ENCODE measurements at places on chromosomes 3 and 15. TPM values are rescaled to one million over a fixed set of nuclear protein-coding genes. Genes with fewer than 3 reads are reported as not detected.

DNA sequence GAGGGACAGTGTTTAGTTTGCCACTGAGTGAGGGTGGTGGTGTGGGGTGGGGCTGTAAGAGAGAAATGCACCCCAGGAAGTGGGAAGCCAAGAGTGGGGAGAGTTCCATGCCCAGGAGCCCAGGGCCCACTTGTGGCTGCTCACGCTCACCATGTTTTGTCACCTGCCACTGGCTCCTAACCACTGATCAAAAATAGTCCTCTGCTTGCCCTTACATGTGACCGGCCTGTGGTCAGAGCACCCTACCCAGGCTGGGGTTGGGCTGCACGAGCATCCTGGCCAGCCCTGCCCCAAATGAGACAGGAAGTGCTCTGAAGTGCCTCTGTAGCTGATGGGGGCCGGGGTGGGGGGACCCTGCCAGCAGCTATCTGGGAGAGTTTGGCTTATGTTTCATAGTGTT, 216.3 kb downstream of the RPLP1 start:
- no peak for DNase-seq

- no peak for DNase-seq
These were observed 282.1 kb downstream of the RYR3 start for GRCh38 chr15:33592864-33593263.

DNA sequence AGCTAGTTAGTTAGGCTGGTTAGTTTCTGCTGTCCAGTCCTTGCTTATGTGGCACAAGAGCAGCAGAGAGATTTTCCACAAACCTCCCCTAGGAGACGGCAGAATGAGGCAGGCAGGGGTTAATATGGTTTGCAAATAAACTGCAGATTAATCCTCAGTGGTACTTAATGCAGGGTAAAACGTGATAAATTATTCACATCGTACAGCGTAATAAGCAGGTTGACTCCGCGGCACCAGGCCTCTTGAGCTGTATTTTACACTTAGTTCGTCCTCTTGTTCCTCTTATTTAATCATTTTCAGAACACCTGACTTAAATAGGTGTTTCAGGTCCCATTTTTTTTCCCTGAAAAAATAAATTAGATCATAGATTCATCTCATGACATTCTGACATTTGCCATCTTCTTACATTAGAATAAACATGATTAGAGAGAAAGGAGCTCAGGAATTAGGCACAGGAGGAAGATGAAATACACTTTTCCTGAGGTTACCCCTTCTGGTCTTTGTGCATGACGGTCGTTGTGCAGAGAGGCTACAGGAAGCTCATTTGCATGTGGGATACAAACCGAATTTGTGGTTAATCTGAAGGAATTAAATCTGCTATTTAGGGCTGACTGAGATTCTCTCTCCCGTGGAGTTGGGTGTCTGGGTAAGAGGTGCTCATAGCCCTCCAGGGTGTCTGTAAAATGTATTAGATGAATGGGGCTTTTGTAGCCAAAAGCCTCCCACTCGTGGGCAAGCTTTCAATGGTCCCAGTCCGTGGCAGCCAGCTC, 27.1 kb upstream of the VPS8 start:
- no peak for DNase-seq

The ZWILCH gene
- total RNA-seq = 13.7 TPM

- no peak for DNase-seq
These were observed 219.1 kb upstream of the FEZF2 start for GRCh38 chr3:62592408-62592807.

GRCh38 chr3:111691293-111691909, 96.3 kb upstream of the ZBED2 start:
- DNase-seq = no peak

The DNAJC13 gene
- 39.8 TPM for total RNA-seq

The MCTP2 gene
- 54.2 TPM for total RNA-seq

DNA sequence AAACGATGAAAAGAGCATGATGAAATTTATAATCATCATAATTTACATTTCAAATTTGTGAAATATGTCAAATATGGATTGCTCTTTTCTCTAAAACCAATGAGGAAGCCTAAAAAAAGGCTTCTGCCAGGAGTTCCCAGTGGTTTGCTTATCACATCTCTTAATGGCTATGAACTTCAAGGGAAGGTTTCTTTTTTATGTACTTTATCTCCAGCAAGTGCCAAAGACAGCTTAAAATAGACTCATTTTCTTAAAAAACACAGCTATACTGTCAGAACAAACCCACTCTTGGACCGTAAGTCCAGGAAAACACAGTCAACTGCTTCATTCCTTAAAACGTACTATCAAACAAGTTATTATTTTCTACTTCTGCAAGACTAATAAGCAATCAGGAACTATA, 80.2 kb downstream of the DLG1 start:
- DNase-seq = no peak

DNA sequence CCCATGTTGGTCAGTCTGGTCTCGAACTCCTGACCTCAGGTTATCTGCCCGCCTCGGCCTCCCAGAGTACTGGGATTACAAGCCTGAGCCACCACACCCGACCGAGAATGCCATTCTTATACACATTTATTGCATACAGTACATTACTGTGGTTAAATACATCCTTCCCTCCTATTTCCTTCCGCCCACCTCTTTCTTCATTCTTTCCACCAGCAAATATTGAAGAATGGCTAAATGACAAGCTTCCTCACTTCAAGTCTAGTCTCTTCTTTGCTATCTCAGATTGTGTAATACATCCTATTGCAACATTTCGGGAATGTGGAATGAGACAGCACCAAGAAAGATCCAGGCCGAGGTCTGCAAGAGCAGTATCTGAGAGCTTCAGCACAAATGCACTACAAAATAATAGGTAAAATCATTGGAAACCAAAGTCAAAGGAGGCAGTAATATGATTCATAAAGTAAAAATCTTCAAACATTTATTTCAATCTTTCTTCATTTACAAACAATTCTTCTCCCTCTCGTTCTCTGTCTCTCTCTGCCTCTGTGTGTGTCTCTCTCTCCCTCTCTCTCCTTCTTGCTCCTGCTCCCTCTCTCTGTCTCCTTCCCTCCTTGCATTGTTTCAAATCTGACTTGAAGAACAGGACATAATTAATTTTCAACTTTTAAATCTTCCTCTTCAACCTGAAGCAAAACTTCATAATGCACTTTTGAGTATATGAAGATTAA, 94.7 kb upstream of the TGFBR2 start:
- no peak for DNase-seq

- DNase-seq = no peak
These were observed 46.4 kb downstream of the ST3GAL6 start for GRCh38 chr3:98809557-98809956.

GRCh38 chr15:90306560-90306959, 41.1 kb downstream of the NGRN start:
- DNase-seq = no peak

GRCh38 chr3:45803252-45803935, 7.1 kb upstream of the SLC6A20 start:
- no peak for DNase-seq

GRCh38 chr15:49122541-49123062, 32.8 kb downstream of the COPS2 start:
- DNase-seq = no peak

The PCOLCE2 gene
- total RNA-seq = not detected

The ULK3 gene
- 52.1 TPM for total RNA-seq

The PIGZ gene
- 1.8 TPM for total RNA-seq

DNA sequence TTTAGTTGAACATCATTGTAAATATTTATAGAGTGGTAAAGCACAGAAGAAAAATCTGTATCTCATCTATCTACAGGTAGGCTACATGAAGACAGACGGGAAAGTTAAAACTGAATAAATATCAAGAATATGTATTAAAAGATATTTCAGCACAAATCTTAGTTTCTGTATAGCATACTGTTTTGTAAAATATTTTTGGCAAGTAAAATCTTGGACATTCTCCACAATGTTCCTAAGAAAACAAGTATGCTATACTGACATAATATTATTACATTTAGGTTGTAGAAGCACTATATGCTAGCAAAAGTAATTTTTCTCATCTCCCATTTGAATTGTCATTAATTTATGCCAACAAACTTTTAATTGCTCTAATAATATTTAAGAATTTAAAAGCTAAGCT, 326.4 kb upstream of the ARL6 start:
- DNase-seq = no peak

- DNase-seq = no peak
These were observed 208.0 kb downstream of the XXYLT1 start for GRCh38 chr3:195062866-195063540.

- no peak for DNase-seq
These were observed 127.2 kb upstream of the DLG1 start for GRCh38 chr3:197425485-197426120.

- DNase-seq = no peak
These were observed 984 bp upstream of the SMARCC1 start for GRCh38 chr3:47782446-47783308.
